EH (cell line): ENCODE measurements at places on chromosomes 1 and 21.
A peak's percentile ranks its signal among the peaks of the same experiment; 100 is the strongest.

DNA sequence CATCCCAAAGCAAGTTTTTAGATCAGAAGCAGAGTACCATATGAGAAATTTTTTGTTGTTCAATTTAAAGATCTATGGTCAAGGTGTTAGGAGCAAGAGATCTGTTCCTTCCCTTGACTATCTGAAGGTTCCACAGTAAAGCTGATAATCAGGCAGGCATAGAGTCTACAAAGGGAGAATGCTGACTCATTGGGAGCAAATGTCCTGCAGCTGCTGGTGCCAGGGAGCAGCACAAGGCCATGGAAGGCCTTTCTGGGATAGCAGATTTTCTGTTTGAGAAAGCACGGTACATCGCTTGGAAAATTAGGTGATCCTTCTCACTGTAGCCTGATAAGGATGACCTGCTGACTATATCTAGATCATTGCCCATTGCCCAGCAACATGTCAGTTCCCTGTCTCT, 210.1 kb upstream of the C1orf87 start:
- peak; percentile 35 for DNase-seq

DNA sequence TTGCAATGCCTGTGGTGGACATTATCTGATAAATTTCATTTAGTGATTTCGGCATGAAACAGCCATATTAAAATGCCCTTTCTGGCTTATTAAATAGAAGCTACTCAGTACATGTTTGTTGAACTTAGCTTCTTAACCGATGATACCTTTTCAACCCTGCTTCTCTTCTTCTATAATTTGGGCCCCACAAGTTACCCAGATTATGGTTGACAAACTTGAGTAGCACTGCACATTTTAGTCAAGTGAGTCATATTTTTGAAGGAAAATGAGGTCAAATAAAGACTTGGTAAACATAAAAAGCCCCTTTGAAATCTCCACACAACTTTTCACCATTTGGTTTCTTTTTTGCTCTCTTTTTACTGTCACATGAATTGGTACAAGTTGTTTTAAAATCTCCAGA, 33.8 kb downstream of the GIPC2 start:
- peak; percentile 63 for DNase-seq

DNA sequence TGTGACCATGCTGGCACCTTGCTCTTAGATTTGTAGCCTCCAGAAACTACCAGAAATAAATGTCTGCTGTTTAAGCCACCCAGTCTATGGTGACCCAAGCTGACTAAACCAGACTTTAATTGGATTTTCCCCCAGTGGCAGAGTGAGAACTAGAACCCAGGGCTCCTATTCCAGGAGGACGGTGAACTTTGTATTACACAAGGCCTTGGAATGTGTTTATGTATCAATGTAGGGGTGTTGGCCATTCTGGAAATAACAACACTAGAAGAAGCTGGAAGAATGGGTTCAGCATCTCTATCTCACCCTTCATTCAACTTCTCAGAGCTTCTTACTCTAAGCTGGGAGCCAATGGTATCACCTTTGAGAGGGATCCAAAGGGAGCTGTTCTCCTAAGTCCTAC, 37.0 kb downstream of the ARHGEF11 start:
- DNase-seq: peak; percentile 33

DNA sequence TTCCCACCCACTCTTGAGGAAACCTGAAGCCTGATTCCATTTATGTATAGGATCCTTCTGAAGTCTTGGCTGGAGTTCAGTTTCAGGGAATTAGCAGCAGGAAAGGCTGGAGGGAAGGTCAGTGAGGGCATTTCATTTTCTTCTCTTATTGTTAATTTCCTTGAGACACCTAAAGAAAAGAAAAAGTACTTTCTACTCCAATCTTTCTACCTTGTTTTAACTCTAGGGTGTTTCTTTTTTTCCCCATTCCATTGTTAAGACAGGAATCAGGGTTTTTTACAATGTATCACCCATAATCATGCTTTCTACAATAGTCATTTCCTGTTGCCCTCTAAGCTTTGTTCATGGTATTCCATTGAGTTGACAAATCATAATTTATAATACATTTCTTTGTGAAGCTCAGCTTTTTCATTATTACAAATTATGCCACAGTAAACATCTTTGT, 27.4 kb downstream of the SNRPE start:
- peak; percentile 75 for DNase-seq

- no peak for DNase-seq
Measured at GRCh38 chr1:6588893-6589520, 9.2 kb downstream of the ZBTB48 start.

- no peak for DNase-seq
Measured at GRCh38 chr1:71950579-71950978, 331.8 kb downstream of the NEGR1 start.

DNA sequence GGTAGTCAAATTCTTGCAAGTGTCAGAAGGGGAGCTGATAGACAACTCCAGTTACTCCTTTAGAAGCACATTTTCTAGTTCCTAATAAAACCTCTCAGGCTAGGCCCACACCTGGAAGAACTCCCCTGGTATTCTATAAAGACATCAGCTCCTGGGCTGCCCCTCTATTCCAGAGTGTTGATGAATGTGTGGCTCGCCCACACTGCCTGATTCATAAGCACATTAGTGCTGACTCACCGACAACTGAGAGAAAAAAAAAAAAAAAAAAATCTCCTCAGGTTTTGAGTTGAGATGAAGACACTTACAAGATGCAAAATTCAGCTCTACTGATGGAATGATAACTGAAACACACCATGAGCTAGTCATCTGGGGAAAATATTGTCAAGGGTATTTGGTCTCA, 188.1 kb downstream of the TNR start:
- DNase-seq: no peak

- no peak for DNase-seq
Measured at GRCh38 chr1:225479341-225479740, 51.5 kb upstream of the LBR start.

DNA sequence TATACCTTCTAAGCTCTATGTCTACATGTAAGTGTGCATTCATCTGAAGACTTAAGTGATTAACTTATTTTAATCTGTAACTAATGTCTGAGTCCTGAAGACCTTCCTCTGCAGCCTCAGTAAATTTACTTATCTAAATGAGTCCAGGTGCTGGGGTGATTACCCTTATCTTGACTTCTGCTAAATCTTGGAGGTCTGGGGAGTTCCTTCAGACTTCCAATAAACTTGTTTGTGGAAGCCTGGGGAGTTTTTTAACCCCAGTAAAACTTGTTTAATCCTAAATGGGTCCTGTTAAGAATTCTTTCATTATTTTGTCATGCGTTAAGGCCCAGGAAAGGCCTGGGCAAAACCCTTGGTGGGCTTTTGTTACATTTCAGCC, 37.0 kb downstream of the RSPH1 start:
- DNase-seq: no peak

DNA sequence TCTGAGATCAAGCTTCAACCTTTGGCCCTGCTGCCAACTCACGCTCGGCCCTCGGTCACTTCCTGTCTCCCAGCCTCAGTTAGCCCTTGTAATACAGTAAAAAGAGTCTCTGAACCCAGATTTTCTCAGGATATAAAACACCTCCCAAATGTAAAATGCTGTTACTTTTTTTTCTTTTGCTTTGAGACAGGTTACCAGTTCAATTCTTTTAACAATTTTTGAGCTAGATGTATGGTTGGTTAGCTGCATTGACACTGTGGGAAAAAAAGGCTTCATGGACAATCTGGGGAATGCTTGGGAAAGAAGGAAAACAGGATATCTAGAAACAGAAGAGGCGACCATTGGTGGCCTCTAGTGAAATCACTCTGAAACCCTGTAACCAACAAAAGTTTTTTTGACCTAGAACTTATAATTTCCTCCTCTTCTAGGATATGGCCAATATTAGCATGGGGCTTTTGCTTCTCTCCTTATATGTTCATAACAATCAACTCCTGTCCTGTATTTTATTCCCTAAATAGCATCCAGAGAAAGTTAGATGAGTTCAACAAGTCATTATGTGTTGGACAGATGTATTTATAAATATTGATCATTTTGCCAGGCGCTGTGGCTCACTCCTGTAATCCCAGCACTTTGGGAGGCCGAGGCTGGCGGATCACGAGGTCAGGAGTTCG, 1.3 kb downstream of the CMPK1 start:
- DNase-seq: no peak

DNA sequence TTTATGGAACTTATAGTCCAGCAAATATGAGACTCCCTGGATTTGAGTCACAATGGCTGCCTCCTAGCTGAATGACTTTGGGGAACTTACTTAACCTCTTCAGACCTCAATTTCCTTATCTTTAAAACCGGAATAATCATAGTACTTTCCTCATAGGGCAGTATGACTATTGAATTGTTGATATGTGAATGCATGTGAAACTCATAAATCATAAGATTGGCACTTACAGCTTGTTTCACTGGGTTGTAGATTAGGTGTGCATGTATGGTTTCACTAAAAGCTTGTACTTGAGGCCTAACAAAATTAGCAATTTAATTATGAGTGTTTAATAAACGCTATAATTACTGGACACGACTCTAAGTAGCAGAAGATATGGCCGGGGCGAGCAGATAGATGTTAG, 72.5 kb downstream of the ST6GALNAC5 start:
- no peak for DNase-seq

DNA sequence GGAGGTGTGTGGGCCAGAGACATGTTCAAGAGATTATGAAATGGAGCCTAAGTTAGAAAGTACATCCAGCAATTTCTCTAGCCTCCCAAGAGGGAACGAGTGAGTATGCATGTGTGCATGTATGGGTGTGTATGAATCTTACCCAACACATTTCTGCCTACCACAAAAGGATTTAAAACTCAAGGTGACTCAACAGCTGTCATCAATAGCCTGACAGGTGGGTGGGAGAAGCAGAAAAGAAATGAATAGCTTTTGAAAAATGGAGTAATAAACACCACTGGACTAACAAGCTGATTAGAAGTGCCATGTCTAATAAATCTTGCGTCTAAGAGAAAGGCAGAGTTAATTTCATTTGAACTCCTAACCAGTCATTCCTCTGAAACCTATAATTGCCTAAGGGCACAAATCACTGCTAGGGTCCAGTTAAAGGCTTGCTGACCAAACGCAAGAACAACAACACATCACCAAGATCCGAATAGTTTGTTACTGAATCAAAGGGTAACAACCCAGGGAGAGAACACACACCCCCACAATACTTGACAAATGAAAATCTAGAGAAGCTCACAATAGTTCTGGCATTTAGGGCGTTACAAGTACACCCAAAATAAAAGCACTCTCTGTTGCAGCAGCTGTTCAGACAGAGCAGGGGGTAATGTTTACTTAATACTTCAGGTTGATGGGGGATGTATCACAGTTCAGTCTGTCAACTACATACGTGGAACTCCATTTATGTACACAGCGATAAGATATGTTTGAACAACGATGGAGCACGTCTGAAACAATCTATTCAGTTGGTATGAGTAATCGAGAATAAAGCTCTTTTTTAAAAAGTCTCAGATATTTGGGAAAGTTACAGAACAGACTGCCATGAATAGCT, 1.4 kb downstream of the KIAA0319L start:
- peak; percentile 69 for DNase-seq

DNA sequence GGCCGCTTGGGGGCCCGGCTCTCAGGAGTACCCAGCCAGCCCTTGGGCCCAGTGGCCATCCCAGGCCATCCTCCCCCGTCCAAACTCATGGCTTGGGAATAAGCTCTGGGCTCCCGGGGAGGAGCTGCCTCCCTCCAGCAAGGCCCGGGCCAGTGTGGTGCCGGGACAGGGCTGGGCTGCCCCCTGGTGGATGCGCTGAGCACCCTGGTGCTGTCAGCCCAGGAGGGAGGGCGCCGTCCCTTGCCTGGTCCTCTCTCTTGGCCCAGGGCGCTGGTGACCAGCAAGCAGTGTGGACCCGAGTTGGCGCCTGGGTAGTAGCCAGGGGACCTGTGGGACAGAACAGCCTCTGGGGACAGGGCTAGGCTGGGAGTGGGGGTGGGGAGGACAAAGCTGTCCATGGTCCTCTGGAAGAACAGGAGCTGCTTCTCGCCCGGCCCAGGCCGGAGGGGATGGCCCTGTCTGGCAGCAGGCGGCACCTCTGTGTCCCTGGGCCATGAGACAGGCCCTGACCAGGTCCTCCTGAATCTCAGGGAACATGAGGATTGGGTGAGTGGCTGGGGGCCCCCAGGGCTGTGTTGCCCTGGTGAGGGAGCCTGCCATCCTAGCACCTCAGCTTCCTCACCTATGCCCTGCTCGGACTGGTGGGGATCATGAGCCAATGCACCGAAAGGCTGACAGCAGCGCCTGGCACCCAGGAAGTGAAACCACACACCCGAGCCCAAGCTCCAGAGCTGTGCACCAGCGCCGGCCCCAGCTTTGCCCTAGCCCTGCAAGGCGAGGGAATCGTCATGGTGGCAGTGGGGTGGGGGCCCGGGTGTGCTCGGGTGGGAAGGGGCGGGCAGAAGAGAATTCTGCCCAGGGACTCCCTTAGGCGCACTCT, 9.4 kb downstream of the MORN1 start:
- peak; percentile 81 for DNase-seq

DNA sequence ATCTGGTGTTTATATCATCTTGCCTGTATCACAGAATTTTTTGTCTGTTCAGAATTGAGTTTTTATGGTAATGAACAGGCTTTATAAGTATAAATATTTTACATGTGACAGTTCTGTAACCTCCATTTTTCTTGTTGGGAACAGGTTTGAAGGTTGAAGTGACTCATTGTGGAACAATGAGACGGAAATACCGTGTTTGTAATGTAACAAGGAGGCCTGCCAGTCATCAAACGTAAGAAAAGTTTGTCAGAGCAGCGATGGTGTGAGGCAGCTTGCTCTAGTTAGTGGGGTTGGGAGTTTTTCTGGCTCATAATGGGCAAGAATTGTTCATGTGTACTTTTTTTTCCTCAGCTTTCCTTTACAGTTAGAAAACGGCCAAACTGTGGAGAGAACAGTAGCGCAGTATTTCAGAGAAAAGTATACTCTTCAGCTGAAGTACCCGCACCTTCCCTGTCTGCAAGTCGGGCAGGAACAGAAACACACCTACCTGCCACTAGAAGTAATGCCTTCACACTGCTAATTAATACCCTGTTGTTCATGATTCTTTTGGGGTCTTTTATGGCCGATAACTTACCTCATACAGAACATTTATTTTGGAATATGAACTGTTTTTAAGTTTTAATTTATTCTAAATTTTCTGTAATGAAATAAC, 75.2 kb upstream of the TEKT2 start:
- peak; percentile 71 for DNase-seq
